Naive thymus-derived CD8-positive, alpha-beta T cell (primary cell): ENCODE measurements at places on chromosomes 6 and 20.

DNA sequence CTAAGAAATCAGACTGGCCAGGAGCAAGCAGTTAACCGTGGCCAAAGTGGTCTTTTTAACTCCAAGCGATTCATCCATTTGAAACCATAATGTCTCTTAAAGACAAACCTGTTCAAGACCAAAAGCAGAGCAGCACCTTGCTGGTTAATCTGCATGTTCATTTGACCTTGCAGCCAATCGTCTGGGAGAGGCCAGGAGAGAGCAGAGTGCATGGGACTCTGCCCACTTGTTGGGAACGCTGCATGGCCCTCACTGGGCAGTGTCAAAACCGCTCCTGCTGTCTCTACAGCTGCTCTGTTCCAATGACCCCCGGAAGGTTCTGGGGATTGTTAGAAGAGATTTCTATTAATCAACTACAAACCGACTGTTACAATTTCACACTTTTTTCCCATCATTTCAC, 79.6 kb downstream of the OLIG3 start:
- no peak for DNase-seq

GRCh38 chr6:5046430-5046829, 38.7 kb upstream of the PPP1R3G start:
- no peak for DNase-seq

DNA sequence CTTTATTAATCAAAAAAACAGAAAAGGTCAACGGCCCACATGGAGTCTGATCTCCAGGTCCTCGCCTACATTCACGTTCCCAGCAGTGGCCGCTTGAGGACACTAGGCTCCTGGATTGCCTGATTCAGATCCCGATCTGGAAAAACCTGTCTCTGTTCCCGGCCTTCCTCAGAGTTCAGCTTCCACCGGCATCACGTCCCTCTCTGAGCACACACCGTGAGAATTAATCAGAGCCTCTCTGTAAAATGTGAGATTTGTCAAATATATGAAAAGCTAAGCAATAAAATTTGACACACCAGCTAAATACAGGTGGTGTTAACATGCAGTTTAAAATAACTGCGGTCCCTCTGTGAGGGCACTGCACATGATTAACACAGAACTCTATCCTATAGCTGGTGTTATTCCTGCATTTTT, 122.8 kb upstream of the COL21A1 start:
- DNase-seq = no peak

DNA sequence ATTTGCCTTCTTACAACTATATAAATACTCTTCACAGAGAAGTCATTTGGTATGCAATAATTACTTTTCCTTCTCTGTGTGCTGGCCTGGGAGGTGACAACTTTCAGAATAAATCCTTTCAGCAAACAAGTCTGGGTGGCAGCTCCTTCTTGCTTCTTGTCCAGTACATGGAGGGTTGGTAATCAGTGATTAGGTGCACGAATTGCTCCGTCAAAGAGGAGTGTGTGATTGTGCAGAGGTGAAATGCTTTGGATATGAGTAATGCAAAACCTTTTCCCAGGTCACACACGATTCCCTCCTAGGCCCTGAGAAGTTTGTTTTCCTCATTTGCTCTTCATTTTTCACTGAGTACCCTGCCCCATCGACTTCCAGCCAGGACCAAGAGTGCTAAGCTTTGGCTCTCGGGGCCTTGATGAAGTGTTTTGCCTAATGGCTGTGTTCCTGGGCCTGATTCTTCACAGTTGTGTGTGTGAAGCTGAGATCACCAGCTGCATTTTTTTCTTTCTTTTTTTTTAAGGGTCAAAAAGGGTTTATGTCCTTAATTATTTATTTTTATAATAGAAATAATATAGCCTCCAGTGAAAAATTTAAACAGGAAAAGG, 216.5 kb downstream of the ZMYND8 start:
- DNase-seq = no peak

DNA sequence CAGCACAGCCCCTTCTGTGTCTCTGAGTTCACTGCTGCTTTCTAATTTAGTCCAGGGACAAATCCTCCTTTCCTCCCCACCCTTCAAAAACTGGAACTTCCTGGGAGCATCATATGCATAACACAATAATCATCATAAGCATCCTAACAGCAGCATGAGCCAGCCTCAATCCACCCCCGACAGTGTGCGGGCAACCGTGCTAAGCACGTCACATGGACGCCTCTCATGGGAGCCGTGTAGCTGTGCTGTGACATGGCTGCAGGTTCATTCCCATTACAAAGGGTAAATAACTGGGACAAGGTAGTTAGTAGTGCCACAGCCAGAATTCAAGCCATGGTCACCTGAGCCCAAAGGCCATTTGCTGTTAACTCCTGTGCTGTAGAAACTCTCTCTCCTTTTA, 24.5 kb upstream of the ULBP3 start:
- no peak for DNase-seq

DNA sequence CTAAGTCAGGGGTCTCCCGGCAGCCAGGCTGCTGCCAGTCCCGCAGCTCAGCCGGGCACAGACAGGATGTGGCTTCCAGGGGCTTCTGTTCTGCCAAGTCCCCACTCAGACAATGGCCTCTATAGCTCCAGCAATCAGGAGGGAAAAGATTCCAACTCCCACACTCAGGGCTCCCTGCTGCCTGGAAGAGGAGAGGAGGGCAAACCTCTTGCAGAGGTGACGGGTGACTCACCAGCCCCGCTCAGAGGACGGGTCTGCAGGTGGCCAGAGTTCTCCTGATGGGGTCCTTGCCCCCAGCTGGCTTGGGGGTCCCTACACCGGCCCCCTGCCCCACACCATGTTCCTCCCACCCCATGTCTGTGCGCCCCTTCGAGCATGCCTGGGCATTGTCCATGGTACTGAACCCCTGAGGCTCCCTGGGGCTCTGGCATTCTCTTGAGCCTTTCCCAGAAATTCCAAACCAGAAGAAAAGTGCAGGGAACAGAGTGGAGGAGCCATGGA, 32.6 kb downstream of the NTSR1 start:
- DNase-seq = no peak

DNA sequence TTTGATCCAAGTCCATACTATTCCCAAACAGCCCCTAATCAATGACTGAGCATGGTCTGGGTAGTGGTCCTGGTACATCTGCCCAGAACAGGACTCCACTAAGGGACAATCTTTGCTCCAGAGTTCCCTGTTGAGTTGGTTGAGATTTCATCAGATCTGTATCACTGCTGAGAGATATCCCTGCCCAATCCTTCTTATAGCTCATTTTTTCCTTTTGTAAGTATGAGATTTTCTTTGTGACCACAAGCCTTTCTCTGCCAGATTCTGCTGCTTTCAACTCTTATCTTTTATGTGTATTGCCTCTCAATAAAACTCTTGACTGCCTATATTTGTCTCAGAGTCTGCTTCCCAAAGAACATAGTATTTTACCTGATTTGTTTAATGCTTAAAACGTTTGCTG, 46.2 kb upstream of the LAMA2 start:
- DNase-seq = no peak

DNA sequence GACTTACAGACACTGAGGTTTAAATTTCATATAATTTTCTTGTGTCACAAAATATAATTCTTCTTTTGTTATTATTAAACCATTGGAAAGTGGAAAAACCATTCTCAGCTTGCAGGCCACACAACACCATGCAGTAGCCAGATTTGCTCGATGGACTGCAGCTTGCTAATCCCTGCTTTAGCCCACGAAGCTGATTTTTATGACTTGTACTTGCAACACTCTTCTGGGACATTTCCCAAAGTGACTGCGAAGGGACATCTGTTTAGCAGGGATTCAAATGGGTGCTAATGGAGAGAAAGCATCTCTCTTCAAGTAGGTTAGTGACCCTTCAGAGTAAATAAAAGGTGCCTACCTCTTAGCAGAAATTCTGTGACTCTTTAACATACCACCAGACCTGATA, 304.6 kb upstream of the ZFP64 start:
- no peak for DNase-seq

DNA sequence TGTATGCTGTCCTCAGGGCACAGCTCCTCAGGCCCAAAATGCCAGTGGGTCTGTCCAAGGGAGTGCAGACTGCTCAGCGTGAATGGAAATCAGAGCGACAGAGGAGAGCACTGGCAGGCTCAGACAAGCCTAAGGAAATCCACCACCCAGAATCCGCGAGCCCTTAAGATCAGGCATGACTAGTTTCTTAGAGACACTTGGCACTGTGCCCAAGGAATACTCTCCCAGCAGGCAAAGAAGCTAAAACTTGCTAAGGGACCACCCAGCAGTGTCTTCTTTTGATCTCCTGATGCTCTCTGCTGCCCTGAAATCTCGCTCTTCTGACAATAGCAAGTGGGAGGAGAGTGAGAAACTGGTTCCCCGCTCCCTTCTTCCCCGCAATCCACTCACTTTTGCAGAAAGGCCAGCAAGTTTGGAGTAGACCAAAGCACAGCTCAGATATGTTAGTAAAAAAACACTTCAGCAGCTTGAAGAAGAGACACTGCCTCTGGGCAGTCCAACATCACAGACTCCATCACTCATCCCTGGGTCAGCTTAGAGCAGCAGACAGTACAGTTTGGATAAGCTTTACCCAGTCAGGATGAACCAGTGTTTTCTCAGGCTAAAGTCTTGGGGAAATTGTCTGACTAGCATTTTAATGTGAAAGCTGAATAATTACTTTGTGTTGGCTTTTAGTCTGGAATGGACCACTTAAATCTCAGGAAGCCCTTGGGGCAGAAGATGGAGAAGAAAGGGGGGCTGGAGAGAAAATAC, 32.4 kb downstream of the TRAF3IP2 start:
- DNase-seq = no peak

DNA sequence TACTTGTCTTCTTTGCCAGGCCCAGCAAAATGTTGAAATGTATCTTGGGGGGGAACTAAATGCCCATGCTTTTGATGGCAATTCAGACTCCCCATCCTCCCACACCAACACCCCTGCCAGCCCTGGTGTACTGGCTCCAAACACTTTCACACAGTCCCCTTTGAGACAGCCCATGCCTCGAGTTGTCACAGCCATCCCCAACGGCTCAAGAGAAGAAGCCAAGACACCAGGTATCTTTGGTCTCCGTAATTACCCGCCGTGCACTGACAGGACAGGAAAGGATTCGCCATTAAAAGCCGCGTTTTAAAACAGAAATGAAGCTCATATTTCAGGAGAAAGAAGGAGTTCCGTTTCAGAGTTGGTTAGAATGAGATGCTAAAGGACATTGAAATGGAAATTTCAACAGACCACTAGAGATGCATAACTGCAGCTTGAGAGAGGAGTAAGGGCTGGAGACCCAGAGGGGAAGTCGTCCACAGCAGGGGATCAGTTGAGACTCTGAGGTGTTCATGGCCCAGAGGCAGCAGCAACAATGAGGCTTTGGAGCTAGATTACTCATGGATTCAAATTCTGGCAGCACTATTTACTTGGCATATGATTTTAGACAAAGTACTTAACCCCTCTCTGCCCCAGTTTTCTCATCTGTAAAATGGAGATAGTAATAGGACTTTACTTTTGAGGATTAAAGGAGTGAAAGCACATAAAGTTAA, 63.5 kb upstream of the ADGRF1 start:
- no peak for DNase-seq

- no peak for DNase-seq
Measured at GRCh38 chr6:116876635-116877611, at the start of gene RFX6. Gene RFX6, plus strand, starts transcription at chr6:116877242. Its CDS starts 34 bp downstream, at chr6:116877276.

DNA sequence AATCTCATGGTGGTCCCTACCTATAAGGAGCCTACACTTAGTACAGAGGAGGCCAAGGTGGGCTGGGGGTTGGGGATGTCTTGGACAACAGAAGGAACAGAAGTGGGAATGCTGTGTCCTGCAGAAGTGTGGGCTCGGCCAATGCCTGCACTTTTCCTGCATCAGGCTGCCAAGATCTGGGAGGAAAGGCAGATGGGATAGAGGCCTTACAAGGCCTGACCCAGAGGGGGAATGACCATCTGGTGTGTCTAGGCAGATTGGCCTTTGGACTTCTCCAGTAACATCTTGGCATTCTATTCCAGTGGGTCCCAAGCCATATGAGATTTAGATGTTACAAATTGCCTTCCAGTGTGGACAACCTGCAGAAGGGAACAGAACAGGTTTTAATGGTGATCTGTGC, 124.7 kb upstream of the GPR6 start:
- DNase-seq = no peak

GRCh38 chr6:22057962-22058361, 238.9 kb downstream of the PRL start:
- DNase-seq = no peak

- DNase-seq = no peak
Measured at GRCh38 chr6:166830185-166830890, 126.0 kb downstream of the RNASET2 start.

DNA sequence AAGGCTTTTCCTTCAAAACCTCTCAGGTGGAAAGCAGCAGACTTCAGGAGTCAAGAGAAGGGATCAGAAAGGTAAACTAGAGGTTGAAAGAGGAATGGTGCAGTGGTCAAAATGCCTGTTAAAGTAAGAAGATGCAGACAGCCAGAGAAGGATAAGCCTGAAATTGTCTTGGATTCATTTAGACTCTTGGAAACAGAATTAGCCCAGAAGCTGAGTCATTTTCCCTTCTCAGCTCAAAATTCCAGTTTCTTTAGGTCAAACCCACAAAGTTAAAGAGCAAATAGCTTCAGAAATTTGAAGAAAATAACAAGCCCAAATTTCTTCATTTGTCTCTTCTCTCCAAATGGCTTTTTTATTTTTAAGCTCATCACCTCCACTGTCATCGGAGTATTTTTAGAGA, 73.9 kb downstream of the DHX35 start:
- no peak for DNase-seq

- DNase-seq = no peak
Measured at GRCh38 chr20:59705651-59706399, 101.5 kb downstream of the PHACTR3 start.

GRCh38 chr6:56581296-56581925, 61.3 kb downstream of the DST start:
- DNase-seq = no peak

- no peak for DNase-seq
Measured at GRCh38 chr6:170089963-170090362, 200.9 kb downstream of the DLL1 start.

DNA sequence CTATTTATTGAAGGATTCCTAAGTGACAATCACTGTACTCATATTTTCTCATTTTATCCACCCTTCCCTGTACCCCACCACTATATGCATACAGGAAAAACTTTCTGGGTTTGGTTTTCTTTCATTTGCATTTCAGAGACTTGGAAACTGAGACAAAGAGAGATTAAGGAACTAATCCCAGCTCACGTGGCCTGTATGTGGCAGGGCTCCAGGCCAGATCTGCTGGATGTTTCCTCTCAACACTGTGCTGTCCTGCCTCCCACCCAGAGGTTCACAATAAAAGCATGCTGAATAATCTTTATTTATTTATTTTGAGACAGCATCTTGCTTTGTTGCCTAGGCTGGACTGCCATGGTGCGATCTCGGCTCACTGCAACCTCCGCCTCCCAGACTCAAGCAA, 50.2 kb downstream of the CEP162 start:
- no peak for DNase-seq

DNA sequence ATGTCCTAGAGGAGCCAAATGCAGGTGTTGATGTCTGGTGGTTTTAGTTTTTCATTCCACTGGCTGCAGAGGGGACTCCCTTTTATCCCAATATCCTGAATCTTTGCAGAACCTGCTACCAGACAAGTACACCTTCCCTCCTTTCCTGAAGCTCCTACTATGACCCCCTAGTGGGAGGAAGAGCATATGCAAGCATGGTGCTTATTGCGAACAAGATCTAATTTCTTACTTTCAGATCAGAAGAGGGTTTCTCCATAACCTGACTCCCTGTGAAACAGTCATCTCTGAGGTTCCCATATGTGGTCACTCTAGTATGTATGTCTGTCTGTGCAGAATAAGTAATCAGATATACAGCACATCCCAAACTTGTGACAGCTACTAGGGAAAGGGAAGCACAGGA, 277.2 kb downstream of the ARHGAP18 start:
- no peak for DNase-seq
